ENCODE measurements at places on chromosomes 4 and X. TPM values are rescaled to one million over a fixed set of nuclear protein-coding genes. Genes with fewer than 3 reads are reported as not detected.
A peak's percentile ranks its signal among the peaks of the same experiment; 100 is the strongest.

PFKFB1 gene
- 0.36 TPM for polyA plus RNA-seq

IL15 gene
- polyA plus RNA-seq = 1.2 TPM

ELMOD2 gene
- polyA plus RNA-seq = 52.3 TPM

BEND4 gene
- polyA plus RNA-seq = 0.12 TPM

ABCG2 gene
- polyA plus RNA-seq = 14.8 TPM

CNGA1 gene
- 1.4 TPM for polyA plus RNA-seq

GAR1 gene
- polyA plus RNA-seq = 39.5 TPM

PAGE2 gene
- 0.44 TPM for polyA plus RNA-seq

DNA sequence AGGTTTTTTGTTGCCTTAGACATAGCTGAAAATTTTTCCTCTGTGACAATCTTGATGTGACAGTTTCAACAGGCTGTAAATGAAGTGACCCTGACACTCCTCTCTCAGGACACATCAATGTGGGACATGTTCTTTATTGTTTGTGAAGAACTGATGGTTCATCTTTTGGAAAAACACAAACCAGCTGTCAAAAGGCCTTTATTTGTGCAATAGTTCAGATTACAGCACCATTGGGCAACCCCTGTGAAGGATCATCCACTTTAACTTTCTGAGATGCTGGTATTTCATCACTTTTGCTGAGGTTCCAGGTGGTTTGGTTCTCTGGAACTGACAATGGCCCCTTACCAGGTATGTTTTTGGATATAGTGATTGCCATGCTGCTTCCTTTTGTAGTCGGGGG, 40.3 kb downstream of the OSTC start:
- no peak for DNase-seq

- no peak for DNase-seq
Observed at GRCh38 chr4:188002323-188002722, 6.8 kb downstream of the ZFP42 start.

DNA sequence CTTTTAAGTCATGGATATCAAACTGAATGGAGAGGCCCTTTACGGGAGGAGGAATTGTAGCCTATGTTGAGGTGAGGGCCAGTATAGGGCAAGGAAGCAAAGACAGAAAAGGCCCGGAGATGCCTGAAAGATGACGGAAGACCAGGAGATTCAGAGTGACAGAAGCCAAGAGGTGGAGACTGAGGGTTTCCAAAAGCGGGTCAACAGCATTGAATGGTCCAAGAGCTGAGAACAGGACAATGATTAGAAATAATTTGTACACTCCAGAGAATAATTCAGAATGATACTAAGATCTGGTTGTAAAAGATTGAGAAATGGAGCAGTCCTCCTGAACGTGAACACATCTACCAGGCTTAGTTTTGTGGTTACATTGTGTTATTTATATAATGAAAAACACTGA, 45.5 kb upstream of the ZNF518B start:
- no peak for DNase-seq

DNA sequence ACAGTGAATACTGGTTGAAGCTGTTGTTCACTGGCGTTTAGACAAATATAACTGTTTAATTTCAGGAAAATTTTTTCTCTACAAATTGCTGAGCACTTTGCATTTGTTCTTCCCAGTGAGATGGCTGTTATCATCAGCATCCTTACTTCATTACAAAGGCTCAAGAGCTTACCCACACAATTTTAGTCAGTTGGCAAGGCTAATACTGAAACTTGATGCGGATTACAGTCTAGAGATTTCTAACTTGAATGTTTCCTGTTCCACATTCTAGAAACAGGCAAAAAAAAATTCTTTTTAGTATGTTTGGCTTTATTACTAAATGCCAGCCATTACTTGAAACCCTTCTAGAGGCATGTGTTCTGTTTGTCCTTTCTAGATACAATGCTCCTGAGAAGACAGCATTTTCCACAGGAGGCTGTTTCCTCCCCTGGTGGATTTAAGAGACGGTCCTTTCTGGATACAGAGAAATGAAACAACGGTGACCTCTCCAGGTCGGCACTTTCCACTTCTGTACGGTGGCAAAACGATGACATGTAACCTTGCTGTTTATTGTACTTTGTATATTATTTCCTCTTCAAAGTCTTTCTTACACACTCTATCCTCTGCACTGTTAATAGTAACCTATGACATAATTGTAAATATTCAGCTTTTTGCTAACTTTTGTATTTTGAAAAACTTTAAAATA, 80.9 kb downstream of the RFC1 start:
- DNase-seq = no peak

DNA sequence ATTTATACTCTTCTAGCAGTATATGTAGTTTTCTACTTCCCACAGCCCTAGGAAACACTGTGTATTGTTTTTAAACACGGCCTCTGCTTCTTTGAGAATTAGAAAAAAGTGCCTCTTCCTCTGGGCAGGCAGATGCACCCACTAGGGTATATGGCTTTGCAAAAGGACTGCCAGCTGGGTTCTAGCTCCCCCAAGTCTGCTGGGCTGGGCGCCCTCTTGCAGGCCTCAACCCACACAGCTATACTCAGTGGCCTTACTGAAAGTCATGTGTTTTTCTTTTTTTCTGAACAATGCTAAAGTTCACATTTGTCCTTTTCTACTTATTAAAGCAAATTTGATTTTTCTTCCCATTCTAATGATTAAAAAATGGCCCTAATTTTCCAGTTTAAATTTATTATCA, 35.5 kb upstream of the BMPR1B start:
- no peak for DNase-seq

GRCh38 chr4:123088501-123088900, 166.1 kb upstream of the NUDT6 start:
- no peak for DNase-seq

GRCh38 chr4:5399790-5400421, 308.5 kb downstream of the EVC2 start:
- no peak for DNase-seq

GRCh38 chr4:117063961-117064696, 21.2 kb downstream of the TRAM1L1 start:
- DNase-seq = no peak

- no peak for DNase-seq
Observed at GRCh38 chr4:107044170-107044569, 8.1 kb upstream of the DKK2 start.

- no peak for DNase-seq
Observed at GRCh38 chrX:45743081-45743533, 542.4 kb upstream of the DIPK2B start.

DNA sequence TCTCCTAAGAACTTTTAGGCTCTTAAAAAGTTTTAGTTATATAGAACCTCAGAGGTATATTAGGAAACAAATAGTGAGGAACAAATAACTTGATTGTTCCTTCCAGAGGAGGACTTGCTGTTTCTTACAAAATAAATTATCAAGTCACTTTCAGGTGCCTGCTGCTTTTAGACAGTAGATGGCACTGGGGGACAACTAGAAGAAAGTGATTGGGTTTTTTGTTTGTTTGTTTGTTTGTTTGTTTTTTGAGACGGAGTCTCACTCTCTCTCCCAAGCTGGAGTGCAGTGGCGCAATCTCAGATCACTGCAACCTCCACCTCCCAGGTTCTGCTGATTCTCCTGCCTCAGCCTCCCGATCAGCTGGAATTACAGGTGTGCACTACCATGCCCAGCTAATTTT, 35.4 kb upstream of the CDKL5 start:
- DNase-seq = no peak

GRCh38 chrX:137545711-137546651, 19.9 kb upstream of the ZIC3 start:
- DNase-seq = no peak

GRCh38 chr4:15117270-15117946, 115.1 kb downstream of the CPEB2 start:
- DNase-seq = no peak

- DNase-seq = no peak
Observed at GRCh38 chr4:161320377-161320776, 843.4 kb downstream of the FSTL5 start.

GRCh38 chr4:11675051-11675800, 246.5 kb upstream of the HS3ST1 start:
- DNase-seq = no peak

GRCh38 chr4:86586160-86586572, 7.9 kb upstream of the PTPN13 start:
- DNase-seq = no peak

- DNase-seq = peak; percentile 14
Observed at GRCh38 chrX:123909523-123909922, 49.7 kb downstream of the XIAP start.

DNA sequence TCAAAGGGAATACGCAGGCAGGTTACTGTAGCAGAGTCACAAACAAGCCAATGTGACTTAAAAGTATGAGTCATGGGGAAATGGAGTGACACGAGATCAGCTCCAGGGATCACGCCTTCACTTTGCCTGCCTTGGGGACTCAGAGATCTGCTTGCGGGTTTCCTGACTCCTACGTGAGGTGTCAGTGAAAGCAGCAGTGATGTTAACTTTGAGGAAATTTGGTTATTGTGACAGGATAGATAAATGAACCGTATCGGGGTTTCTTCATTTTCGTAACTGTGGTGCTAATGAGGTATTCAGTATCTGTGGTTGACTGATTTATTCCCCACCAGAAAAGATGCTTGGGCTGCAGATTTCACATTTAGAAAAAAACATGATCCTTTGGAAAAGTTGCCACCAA, 383.3 kb upstream of the ZFP42 start:
- DNase-seq = no peak

- DNase-seq = no peak
Observed at GRCh38 chr4:83728191-83728590, 192.3 kb downstream of the GPAT3 start.

DNA sequence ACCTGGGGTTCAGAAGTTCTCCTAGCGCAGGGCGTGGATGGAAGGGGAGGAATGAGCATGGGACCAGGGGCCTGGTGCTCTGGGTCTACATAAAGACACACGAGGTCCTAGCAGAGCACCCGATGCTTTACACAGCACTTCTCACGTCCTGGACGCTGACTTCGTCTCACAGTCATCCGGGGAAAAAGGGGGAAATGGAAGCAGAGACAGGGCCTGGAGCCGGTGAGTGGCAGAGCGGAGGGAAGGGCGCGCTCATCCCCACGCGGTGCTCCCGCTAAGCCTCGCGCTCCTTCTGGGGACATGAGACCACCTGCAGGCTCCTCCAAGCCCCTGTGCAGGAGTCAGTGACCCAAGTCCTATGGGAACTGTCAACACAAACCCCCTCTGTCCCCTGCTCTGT, 157.7 kb downstream of the AFAP1 start:
- no peak for DNase-seq

DNA sequence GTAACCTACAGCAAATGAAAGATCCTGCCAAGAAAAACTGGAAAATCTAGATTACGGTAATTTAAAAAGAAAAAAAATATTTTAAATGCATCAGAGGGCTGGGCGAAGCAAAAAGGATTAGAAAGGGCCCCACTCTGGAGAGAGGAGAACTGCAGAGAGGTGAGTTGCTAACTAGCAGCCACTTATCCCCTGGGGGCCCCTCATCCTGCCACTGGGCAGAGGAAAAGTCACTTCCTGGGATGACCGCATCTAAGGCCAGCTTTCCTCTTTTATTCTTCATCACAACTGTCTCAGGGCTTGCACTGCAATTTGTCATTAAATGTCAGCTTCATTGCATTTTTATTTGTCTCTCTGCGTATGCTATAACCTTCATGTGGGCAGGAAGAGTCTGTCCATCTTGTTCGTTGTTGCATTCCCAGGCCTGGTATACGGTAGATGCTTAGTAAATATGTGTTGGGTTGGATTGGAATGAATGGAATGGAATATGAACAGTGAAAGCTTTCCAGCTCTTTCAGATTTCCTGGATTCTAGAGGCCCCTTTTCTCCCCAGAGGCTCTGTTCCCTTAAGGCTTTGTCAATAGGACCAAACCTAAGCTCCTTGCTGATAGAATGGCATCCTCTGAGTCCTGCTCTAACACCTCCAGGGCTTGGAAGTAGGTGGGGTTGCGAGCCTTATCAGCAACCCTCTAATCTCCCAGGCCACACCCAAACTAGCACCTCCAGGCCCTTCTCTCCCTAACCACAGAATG, 58.9 kb downstream of the TLR10 start:
- no peak for DNase-seq

- DNase-seq = no peak
Observed at GRCh38 chr4:154569028-154569427, 6.2 kb downstream of the FGB start.

DNA sequence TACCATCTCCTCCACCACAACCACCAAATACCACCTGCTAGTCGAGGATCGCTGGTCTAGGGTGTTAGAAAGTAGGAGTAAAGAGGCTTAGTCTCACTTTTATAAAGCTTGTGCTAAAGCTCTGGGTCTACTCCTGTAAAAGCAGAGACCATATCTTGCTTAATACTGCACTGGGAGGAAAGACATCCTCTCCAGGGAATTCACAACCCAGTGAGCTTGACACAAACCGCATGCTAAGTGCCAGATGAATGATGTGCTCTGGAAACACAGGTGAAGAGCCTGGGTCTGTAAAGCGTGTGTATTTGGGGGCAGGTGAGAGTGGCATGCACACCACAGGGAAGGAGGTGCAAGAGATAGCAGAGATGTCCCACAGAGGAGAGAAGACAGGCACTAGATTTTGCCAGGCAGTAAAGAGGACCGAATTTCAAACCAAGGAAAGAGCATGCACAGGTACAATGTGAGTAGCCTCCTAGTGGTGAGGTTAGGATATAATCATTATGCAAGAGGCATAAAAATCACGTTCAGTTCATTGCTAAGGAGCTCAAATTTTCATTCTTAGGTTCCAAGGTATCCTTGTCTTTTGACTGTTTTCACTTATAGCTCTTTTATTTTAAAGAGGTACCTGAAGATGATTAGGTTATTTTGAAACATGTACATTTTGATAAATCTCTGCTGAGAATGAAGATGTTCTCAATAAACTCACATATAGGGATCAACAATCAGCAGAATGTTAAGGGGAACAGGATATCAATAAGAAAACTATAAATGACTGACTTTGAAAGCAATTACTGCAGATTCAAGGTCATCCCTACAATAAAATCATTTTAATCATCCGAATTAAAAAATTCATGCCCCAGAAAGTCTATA, 20.7 kb downstream of the TAPT1 start:
- no peak for DNase-seq

GRCh38 chr4:168357941-168358340, 39.4 kb upstream of the DDX60 start:
- DNase-seq = no peak

DNA sequence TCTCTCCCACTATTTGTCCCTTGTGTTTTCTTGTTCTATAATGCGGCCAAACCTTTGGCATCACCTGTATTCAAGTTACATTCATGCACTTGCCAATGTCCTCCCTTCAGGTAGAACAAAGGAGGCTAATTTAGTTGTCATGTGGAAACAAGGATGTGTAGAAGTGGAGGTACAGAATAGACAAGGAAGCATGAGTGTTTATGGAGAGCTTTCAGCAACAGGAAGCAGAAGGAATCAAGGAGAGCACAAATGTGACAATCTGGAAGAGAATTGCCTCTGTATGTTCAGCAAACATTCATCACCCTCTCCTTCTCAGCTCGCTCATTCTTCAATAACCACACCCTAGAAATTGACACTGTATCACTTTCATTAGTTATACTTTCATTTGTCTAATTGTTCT, 103.4 kb downstream of the SLC7A11 start:
- DNase-seq = no peak

- no peak for DNase-seq
Observed at GRCh38 chr4:147289181-147289580, 191.7 kb upstream of the EDNRA start.

All from right lung (tissue), 10 donors.